Left renal pelvis (tissue), 4 donors: ENCODE measurements at places on chromosomes 16 and 17.

- no peak for DNase-seq
Measured at GRCh38 chr16:20612551-20613480, 36.6 kb upstream of the ACSM2B start.

DNA sequence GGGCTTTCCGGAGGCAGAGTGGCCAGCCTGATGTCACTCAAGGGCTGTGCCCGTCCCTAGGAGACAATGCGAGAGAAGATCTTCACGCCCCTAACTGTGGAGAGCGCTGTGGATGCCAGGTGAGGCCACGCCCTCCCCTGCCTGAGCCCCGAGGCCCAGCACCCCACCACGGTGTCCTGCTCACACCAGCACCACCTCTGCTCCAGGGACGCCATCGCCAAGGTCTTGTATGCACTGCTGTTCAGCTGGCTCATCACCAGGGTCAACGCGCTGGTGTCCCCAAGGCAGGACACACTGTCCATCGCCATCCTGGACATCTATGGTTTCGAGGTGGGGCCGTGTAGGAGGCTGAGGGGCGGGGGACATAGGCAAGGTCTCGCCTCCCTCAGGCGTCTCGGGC, 27.8 kb downstream of the MYO15A start:
- no peak for DNase-seq

DNA sequence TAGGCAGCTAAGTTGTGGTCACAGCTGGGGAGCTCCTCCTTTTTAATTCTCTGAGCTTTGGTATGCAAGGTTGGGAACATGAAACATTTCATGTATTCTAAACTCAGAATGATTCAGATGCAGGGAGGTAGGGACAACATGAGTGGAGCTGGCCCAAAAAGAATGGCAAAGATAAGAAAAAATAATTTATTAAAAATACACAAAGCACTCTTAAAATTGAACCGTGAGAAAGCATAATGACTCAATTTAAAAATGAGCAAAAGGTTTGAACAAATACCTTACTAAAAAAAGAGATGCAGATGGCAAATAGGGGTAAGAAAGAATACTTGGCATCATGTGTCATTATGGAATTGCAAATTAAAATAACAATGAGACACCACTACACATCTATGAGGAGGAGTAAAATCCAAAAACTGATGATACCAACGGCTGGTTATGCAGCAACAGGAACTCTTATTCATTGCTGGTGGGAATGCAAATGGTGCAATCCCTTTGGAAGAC, 175.6 kb upstream of the IRX3 start:
- DNase-seq: no peak

DNA sequence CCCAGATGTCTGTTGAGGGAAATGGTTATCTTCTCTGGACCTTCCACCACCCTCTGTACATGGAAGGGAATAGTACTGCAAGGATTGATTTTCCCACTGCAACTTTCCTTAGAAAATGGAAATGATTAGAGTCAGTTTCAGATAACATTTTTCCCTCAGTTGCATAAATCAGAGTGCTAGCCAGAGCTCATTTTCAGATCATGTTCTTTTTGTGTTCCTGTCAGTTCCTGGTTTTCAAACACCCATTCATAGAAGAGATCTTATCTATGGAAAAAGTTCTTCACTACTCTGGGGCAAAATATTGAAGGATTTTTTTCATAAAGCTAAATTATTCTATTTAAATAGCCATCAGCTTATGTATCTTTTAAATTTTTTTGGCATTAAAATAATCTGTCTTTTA, 11.7 kb upstream of the COX10 start:
- no peak for DNase-seq

GRCh38 chr16:46894036-46894672, 10.0 kb downstream of the GPT2 start:
- no peak for DNase-seq

DNA sequence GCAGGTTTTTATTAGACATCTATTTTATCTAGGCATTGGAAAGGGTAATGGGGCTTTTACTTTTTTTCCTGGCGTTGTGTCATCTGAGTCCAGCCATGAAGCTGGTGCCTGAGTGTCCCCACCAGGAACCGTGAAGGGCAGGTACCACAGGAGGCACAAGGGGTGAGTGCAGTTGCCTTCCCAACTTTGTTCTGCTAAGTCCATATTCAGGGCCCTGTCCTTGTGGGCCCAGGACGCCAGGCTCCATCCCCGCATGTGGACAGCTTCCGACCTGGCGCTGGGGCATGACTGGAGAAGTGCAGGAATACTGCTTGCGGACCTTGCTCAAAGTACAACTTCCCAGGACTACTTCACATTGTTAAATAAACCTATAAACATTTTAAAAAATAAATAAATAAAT, 60.6 kb downstream of the KPNA2 start:
- DNase-seq: no peak
